ENCODE measurements at places on chromosomes 7 and 10.

GRCh38 chr7:144022169-144022568 lies 22.0 kb downstream of the OR6B1 start:
- DNase-seq, result no peak

DNA sequence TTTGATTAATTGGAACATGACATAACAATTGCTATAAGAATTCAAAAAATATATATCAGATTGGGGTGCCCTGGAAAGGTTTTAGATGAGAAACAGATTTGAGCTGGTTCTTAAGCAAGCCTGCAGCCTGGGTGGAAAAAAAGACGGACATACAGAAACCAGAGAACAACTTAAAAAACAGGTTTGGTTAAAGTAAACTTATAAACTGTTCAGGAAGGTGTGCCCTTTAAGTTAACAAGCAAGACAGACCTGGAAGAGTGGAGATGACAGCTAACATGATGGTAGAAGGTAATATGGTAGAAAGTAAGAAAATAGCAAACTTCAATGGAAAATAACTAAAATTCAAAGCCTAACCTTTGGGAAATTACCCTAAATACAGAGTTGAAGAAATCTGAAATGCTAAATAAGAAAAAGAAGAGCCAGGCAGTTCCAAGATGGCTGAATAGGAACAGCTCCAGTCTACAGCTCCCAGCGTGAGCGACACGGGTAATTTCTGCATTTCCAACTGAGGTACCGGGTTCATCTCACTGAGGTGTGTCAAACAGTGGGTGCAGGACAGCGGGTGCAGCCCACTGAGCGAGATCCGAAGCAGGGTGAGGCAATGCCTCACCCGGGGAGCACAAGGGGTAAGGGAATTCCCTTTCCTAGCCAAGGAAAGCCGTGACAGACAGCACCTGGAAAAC lies 52.2 kb downstream of the CADPS2 start:
- DNase-seq, result no peak

DNA sequence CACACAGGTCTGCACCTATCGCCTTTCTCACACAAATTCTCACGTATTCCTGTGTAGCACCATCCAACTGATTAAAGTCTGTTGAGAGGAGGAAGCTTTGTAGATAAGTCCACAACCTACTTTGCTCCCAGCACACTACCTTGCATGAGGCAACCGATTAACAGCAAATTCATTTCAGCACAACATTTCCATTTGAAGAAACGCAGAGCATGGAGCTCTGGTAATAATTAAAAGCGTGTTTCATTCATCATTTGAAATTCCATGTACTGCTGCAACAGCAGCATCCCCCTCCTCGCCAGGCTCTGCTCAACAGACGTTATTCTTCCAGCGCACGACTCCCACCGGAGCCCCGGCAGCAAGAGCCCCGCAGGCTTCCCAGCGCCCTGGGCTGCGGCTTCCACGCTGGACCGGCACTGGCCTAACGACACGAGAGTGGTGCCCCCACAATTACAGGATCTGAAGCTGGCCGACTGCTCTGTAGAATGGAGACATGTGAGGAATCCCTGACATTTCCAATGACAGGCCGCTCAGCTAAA lies 118.8 kb downstream of the DIP2C start:
- no peak for DNase-seq

DNA sequence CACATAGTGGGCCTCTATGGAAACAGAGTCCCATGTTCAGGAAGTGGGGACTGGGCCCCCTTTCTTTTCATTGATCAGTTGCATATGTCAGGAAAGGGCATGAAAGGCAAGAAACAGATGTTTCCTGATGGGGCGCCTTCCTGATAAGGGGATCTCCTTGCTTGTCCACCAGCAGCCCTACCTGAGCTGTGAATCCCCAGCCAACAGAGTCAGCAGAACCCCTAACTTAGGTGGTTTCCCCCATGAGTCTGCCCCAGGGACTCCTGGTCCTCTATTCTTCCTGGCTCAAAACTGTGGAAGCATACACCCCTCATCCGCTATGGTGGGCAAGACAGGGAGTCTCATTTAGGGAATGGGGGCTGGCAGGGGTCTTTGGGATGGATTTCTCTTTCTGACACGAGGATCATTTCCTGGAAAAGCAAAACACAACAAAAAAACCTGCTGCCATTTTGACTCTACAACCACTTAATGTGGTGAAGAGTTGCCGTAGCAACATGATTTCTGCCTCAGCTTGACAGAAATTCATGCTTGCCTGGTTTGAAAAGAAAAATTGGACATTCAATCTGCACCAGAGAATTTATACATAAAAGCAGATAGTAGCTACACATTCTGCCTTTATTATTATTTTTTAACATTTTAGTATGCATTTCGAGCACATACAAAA lies 119.8 kb downstream of the SPAG6 start:
- no peak for DNase-seq

- no peak for DNase-seq
These were observed 14.9 kb upstream of the PAXIP1 start for GRCh38 chr7:155017834-155018233.

- no peak for DNase-seq
These were observed 474 bp upstream of the NSMCE4A start for GRCh38 chr10:121975295-121976086.

GRCh38 chr10:31103112-31103511 lies 71.4 kb upstream of the ZNF438 start:
- no peak for DNase-seq

DNA sequence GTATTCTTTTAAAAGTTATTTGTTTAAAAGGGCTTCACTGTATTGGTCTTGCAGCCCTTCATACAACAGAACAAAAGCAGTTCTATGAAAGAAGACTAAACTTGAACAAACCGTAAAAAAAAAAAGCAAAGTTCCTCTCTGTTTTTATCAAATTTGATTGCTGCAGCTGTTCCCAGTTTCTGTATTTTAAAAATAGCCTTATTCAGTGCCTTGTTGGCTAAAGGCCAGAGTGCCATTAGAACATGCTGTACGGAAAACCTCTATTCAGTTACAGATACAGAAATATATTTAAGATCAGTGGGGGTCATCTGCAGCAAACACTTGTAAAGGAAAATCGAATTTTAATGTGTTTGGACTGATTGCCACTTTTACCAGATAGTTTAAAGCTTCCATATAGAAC lies 207.8 kb upstream of the ETV1 start:
- DNase-seq, result peak; percentile 30

DNA sequence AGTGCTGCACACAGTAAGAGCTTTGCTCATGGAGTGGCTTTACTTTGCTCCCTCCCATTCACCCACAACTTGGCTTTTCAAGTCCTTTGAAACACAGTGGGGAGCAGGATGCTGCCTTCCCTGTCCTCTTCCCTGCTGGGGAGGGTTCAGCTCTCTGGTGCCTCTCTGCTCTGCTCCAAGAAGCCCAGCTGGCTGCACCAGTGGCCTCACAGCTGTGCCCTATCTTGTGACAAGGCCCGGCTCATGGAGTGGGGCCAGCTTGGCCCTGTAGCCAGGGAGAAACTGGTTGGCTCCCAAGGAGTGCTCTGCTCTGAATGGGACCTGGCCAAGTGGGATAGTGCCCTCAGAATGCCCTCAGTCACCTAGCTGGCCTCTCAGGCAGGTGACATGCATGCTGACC lies 212.3 kb upstream of the ZMIZ1 start:
- peak; percentile 94 for DNase-seq

GRCh38 chr7:122329145-122329802 lies 24.7 kb upstream of the FEZF1 start:
- DNase-seq, result peak; percentile 15

DNA sequence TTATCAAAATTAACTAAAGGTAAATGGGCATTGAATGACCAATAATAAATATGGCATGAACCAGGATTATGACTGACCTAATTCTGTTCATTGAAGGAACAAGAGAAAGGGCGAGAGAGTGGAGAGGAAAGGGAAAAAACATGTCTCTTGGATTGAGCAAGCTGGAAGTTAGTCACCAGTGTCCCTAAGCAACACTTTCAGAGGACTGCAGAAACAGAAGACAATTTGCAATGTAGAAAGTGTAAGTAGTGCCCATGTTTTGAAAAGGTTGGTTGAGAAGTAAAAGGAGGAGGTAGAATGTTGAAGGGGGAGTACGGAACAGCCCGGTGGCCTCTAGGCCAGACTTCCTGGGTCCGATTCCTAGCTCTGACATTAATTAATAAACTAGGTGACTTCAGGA lies 94.6 kb downstream of the FAS start:
- no peak for DNase-seq

GRCh38 chr7:109890622-109891021 lies 1200.3 kb upstream of the LRRN3 start:
- no peak for DNase-seq

DNA sequence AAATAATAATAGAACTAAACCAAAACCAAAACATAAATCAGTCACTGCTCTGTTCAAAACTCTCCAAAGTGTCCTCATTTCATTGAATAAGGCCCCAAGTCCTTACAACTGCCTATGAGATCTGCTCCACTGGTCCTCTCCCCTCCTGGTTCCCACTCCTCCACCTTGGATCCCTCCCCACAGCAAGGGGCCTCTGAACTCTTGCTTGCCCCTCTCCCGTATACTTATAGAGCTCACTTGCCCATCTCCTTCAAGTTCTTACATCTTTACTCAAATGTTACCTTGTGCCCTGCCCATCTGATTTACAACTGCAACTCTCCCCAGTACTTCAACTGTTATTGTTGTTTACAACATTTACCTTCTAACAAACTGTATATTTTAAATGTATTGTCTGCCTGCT lies 819 bp downstream of the POLD2 start:
- no peak for DNase-seq

- DNase-seq, result no peak
These were observed 241.5 kb downstream of the AUTS2 start for GRCh38 chr7:69839782-69840181.

GRCh38 chr7:45404622-45405021 lies 169.5 kb upstream of the ADCY1 start:
- no peak for DNase-seq

GRCh38 chr10:130345728-130346127 lies 209.5 kb downstream of the GLRX3 start:
- no peak for DNase-seq

DNA sequence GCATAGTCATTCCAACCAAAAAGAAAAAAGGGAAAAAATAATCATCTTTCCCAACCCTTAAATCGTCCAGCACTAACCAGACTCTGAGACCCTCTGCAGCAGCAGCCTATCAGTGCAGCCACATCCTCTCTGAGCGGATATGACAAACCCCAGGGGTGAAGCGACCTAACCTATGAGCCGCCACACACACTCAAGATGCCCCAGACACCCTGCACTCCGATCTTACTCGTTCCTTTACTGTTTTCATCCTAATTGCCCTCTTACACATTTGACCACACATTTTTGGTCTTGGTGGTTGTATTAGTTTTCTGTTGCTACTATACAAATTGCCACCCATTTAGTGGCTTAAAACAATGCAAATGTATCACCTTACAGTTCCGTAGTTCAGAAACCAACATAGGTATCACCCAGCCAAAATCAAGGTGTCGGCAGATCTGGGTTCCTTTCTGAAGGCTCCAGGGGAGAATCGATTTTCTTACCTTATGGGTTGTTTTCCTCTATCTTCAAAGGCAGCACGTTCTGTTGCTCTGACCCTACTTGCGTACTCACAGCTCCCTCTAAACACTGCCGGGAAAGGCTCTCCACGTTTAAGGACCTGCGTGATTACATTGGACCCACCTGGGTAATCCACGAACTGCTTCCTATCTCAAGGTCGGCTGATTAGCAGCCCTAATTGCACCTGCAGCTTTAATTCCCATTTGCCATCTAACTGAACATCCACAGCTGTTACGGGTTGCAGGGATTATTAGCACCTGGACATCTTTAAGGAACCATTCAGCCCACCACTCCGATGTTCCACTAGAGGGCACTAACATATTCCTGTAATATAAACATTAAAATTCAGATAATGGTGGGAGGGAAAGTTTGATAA lies 37.3 kb upstream of the PRSS1 start:
- no peak for DNase-seq

- DNase-seq, result no peak
These were observed 7.9 kb upstream of the WIPF3 start for GRCh38 chr7:29798422-29798821.

DNA sequence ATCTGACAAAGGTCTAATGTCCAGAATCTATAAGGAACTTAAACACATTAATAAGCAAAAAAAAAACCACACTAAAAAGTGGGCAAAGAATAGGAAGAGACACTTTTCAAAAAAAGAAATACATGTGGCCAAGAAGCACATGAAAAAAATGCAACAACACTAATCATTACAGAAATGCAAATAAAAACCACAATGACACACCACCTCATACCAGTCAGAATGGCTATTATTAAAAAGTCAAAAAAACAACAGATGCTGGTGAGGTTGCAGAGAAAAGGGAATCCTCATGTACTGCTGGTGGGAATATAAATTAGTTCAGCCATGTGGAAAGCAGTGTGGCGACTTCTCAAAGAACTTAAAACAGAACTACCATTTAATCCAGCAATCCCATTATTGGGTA lies 119.0 kb downstream of the LMBR1 start:
- no peak for DNase-seq

- peak; percentile 89 for DNase-seq
These were observed 628.7 kb downstream of the TYW1 start for GRCh38 chr7:67625257-67625737.

DNA sequence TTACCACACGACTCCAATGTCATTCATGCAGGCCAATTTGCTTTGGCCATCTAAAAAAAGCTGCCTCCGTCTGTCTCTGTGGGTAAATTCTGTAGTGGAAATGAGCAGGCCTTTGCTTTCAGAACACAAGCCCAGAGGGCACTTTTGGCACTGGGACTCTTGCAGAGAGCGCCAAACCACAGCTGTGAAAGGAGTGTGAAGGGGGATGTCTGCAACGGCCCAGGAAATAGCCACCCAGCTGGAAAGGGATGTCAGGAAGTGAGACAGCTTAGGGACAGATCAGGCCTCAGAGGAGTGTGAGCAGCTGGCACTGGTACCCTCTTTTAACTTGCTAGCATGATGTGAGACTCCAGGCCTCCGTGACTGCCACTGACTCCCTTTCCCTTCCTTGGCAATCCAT lies 152.4 kb downstream of the DKK1 start:
- peak; percentile 55 for DNase-seq

DNA sequence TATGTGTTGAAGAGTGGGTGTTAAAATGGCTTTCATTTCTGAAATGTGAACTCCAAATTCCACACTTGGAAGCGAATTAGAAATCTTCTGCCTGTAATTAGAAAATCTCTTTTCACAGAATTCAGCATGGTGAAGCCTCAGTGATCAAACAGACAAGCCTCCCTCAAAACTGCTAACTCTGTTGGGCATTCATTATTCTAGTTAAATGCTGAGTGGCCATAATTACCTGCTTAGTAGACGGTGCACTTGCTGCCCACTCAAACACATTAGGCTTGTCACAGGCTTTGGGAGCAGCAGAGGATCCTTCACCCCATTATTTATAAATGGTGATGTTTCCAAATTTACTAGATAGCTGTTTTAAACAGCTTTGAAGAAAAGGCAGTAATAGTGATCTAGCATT lies 177.2 kb upstream of the PCLO start:
- DNase-seq, result no peak

GRCh38 chr7:101099969-101100781 lies 14.9 kb downstream of the TRIM56 start:
- DNase-seq, result peak; percentile 94

- DNase-seq, result no peak
These were observed 464.8 kb downstream of the SEMA3D start for GRCh38 chr7:84722086-84722485.

All from Ammon's horn (tissue), 1 donor.